ENCODE measurements at places on chromosomes 12 and 14.
A peak's percentile ranks its signal among the peaks of the same experiment; 100 is the strongest.

- no peak for DNase-seq
- H3K27ac ChIP-seq: no peak overlapping the region
- no peaks in the 10 kb centered on the region for H3K27me3 ChIP-seq
- H3K4me3 ChIP-seq: no peak overlapping the region
- H3K4me1 ChIP-seq: no peaks in the 10 kb centered on the region
Observed at GRCh38 chr12:60822580-60822979, 1226.8 kb downstream of the SLC16A7 start.

GRCh38 chr12:12794686-12795085 is 9.2 kb downstream of the APOLD1 start:
- no peaks in the 10 kb centered on the region for H3K4me1 ChIP-seq
- H3K4me3 ChIP-seq: no peak overlapping the region
- H3K27me3 ChIP-seq: no peaks in the 10 kb centered on the region
- no peaks in the 10 kb centered on the region for H3K36me3 ChIP-seq

DNA sequence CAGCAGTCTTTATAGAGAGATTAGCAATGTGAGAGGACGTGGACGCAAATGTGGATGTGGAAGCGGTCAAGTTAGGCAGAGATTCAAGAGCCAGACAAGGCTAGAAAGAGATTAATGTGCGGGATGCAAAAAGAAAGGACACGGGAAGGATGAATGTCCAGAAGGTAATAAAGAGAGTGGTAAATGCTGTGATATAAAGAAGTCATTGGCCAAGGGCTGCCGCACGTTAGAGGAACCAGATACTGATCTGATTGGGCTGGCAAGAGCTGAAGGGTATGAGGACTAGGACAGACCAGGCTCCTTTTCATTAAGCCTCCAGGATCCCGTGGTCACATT is 59.5 kb downstream of the DHRS2 start:
- no peak overlapping the region for H3K4me3 ChIP-seq
- no peak for DNase-seq
- H3K4me1 ChIP-seq: no peaks in the 10 kb centered on the region
- no peaks in the 10 kb centered on the region for H3K36me3 ChIP-seq
- peaks cover 25% of the 10 kb centered on the region for H3K27me3 ChIP-seq

GRCh38 chr14:94636744-94637412 is 24.7 kb downstream of the SERPINA3 start:
- H3K36me3 ChIP-seq: no peaks in the 10 kb centered on the region
- no peak overlapping the region for H3K4me3 ChIP-seq
- DNase-seq: no peak
- H3K4me1 ChIP-seq: no peaks in the 10 kb centered on the region

DNA sequence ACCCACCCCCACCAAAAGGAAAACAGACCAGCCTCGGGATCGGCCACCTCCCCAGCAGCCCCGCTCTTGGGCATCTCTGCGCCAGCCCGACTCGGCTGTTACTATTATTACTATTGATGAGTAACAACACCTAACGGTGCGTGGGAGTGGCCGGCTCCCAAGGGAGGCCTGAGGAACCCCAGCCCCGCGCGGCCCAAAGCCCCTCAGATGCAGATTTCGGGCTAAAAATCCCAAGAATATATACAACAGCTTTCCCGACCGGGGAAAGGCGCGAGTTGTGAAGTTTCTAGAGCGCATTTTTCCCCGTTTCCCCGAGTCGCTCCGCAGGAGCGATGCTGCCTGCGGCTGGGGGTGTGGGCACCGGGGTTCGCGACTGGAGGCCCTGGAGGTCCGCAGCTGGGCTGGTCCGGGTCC is 565 bp downstream of the NT5DC3 start:
- no peak for DNase-seq
- no peaks in the 10 kb centered on the region for H3K36me3 ChIP-seq
- peak overlapping the region; percentile 61 for H3K4me3 ChIP-seq

GRCh38 chr12:113301811-113302210 is 33.1 kb downstream of the SLC8B1 start:
- peaks cover 79% of the 10 kb centered on the region for H3K36me3 ChIP-seq
- no peaks in the 10 kb centered on the region for H3K27me3 ChIP-seq
- DNase-seq: no peak
- H3K4me1 ChIP-seq: peaks cover 5% of the 10 kb centered on the region
- no peak overlapping the region for H3K27ac ChIP-seq
- no peak overlapping the region for H3K4me3 ChIP-seq

GRCh38 chr12:3185260-3185870 is 108.2 kb downstream of the TSPAN9 start:
- no peak for DNase-seq
- no peaks in the 10 kb centered on the region for H3K4me1 ChIP-seq
- no peak overlapping the region for H3K27ac ChIP-seq
- no peaks in the 10 kb centered on the region for H3K27me3 ChIP-seq
- no peak overlapping the region for H3K4me3 ChIP-seq

DNA sequence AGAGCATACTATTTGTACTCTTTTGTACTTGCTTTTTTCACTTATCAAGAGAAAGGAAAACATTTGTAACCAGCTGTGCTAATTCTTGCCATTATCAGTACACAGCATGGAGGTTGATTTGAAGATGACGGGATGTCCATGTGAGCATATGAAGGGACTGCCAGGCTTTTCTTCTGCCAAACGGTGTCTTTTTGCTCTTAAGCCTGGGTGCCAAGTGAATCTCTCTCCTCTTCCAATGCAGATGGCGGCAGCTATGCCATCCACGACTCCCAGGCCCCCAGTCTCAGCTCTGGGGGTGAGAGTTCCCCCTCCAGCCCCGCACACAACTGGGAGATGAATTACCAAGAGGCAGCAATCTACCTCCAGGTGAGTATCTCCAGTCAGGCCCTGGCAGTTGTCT is 38.9 kb downstream of the TPCN1 start:
- peaks cover 46% of the 10 kb centered on the region for H3K4me1 ChIP-seq
- H3K4me3 ChIP-seq: no peak overlapping the region
- peak overlapping the region; percentile 53 for H3K27ac ChIP-seq
- H3K27me3 ChIP-seq: no peaks in the 10 kb centered on the region
- no peak for DNase-seq
- H3K36me3 ChIP-seq: peaks cover 3% of the 10 kb centered on the region

GRCh38 chr12:52319097-52319496 is 2.1 kb downstream of the KRT83 start:
- H3K27me3 ChIP-seq: no peaks in the 10 kb centered on the region
- no peaks in the 10 kb centered on the region for H3K4me1 ChIP-seq
- no peak for DNase-seq
- H3K36me3 ChIP-seq: no peaks in the 10 kb centered on the region
- no peak overlapping the region for H3K27ac ChIP-seq

GRCh38 chr12:32049956-32050355 is 56.7 kb upstream of the BICD1 start:
- H3K27ac ChIP-seq: no peak overlapping the region
- H3K36me3 ChIP-seq: no peaks in the 10 kb centered on the region
- no peak for DNase-seq
- H3K4me1 ChIP-seq: peaks cover 7% of the 10 kb centered on the region

DNA sequence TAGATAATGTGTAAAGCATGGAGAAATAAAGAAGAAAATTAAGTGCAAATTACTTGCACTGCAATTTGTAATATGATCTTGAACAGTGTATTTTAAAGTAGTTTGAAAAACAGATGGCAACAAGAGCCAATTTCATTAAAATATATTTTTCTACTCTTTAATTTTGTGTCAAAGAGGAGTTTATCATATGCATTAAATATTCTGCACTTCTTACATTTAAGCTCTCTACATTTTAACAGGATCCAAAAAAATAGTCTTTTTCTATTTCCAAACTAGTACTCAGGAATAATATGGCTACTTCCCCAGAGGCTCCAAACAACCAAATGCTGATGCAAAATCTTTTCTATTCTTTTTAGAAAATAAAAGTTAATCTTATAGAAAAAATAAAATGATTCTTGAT is 1221.5 kb downstream of the FSCB start:
- H3K36me3 ChIP-seq: no peaks in the 10 kb centered on the region
- no peak for DNase-seq
- no peaks in the 10 kb centered on the region for H3K27me3 ChIP-seq
- H3K27ac ChIP-seq: no peak overlapping the region
- H3K4me1 ChIP-seq: no peaks in the 10 kb centered on the region

GRCh38 chr14:60738843-60739508 is 4.4 kb downstream of the MNAT1 start:
- H3K27ac ChIP-seq: no peak overlapping the region
- no peak for DNase-seq
- peaks cover 5% of the 10 kb centered on the region for H3K4me1 ChIP-seq
- H3K27me3 ChIP-seq: peaks cover 4% of the 10 kb centered on the region

DNA sequence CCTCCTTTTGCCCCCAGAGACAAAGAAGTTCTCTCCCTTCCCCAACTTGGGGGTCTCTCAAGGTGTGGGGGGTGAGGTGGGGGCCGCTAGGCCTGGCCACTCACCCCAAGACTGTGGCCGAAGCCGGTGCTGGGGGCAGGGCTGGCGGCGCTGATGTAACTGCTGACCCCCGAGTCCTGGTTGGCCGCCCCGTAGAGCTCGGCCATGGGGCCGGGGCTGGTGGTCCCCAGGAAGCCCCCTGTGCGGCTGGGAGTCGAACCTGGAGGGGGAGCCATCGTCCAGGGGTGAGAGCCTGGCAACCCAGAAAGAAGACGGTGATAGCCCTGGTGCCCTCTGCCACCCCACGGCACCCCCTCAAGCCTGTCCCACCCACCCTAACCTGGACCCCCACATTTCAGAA is 18.5 kb upstream of the PLA2G1B start:
- no peaks in the 10 kb centered on the region for H3K36me3 ChIP-seq
- no peak overlapping the region for H3K27ac ChIP-seq
- H3K4me3 ChIP-seq: no peak overlapping the region
- peaks cover 16% of the 10 kb centered on the region for H3K27me3 ChIP-seq
- DNase-seq: no peak

DNA sequence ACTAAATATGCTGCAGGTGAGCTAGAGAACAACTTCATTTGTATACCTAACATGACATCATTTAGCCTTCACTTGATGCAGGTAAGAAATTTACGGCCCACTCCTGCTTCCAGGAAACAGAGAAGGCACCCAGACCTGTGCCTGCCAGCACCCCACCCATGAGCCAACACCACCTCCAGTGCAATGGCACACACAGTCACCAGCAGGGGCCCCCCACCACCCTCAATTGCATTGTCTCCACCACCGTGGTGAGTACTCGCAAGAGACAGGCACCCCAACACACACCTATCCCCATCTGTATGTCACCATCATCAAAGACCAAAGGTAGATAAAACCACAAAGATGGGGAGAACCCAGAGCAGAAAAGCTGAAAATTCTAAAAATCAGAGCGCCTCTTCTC is 107.6 kb downstream of the KLHL28 start:
- H3K4me3 ChIP-seq: no peak overlapping the region
- DNase-seq: no peak
- no peak overlapping the region for H3K27ac ChIP-seq
- no peaks in the 10 kb centered on the region for H3K27me3 ChIP-seq
- H3K36me3 ChIP-seq: no peaks in the 10 kb centered on the region
- no peaks in the 10 kb centered on the region for H3K4me1 ChIP-seq

DNA sequence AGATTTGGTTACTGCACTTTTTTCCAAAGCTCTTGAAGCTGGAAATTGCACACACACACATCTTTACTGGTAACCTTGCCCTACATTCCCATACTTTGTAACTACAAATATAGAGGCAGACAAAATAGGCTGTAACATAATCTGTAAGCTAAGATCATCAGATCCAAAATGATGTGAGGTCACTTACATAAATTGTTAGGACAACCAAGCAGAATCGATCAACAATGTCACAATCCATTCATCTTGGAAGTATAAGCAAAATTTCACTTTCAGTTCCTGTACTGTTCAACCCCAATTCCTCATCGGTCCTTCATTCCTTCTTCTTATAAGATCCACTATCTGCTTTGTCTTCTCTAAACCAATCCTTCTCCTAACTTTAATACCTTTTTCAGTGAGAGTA is 72.6 kb downstream of the EPS8 start:
- H3K27me3 ChIP-seq: no peaks in the 10 kb centered on the region
- H3K36me3 ChIP-seq: no peaks in the 10 kb centered on the region
- no peak for DNase-seq
- no peak overlapping the region for H3K27ac ChIP-seq

GRCh38 chr12:45362291-45362690 is 146.4 kb downstream of the ANO6 start:
- no peaks in the 10 kb centered on the region for H3K27me3 ChIP-seq
- H3K36me3 ChIP-seq: peaks cover 10% of the 10 kb centered on the region
- DNase-seq: no peak
- peaks cover 3% of the 10 kb centered on the region for H3K4me1 ChIP-seq
- H3K4me3 ChIP-seq: no peak overlapping the region

- H3K4me1 ChIP-seq: peaks cover 8% of the 10 kb centered on the region
- H3K36me3 ChIP-seq: peaks cover 16% of the 10 kb centered on the region
- DNase-seq: peak; percentile 27
- H3K27ac ChIP-seq: peak overlapping the region; percentile 99
- no peaks in the 10 kb centered on the region for H3K27me3 ChIP-seq
Observed at GRCh38 chr12:49741882-49742620, 694 bp downstream of the TMBIM6 start.

GRCh38 chr14:24059841-24060388 is 8.1 kb downstream of the CARMIL3 start:
- H3K27ac ChIP-seq: no peak overlapping the region
- no peak for DNase-seq
- H3K4me1 ChIP-seq: no peaks in the 10 kb centered on the region

- no peaks in the 10 kb centered on the region for H3K27me3 ChIP-seq
- no peak for DNase-seq
- H3K4me3 ChIP-seq: no peak overlapping the region
- H3K36me3 ChIP-seq: no peaks in the 10 kb centered on the region
- no peaks in the 10 kb centered on the region for H3K4me1 ChIP-seq
- H3K27ac ChIP-seq: no peak overlapping the region
Observed at GRCh38 chr12:85733984-85734383, 102.2 kb downstream of the RASSF9 start.

DNA sequence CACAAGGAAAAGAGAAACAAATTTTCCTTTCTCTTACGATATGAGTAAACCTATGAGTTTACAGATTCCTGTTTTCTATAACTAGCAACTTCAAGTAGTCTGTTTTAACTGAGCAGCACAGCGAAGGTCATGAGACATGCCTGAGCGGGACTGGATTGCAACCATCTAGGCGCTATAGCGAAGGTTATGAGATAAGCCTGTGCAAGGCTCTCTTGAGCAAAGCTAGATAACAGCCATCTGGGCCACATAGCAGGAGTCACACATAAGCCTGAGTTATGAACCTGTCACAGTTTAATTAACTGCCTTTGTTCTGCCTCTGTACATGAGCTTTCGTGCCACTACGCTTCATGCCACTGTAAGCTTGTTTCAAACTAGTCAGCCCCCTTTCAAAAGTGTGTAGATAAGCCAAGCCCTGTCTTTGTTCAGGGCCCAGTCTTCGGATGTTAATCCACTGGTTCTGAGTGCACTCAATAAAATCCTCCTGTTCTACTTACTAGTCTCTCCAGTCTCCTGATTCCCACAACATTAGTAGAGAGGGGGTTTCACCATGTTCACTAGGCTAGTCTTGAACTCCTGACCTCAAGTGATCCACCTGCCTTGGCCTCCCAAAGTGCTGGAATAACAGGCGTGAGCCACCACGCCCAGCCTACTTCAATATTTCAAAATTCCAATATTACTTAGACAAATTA is 47.1 kb downstream of the SEC23A start:
- no peak overlapping the region for H3K4me3 ChIP-seq
- no peak overlapping the region for H3K27ac ChIP-seq
- no peaks in the 10 kb centered on the region for H3K4me1 ChIP-seq
- no peaks in the 10 kb centered on the region for H3K27me3 ChIP-seq

- no peak overlapping the region for H3K4me3 ChIP-seq
- H3K27ac ChIP-seq: no peak overlapping the region
- H3K4me1 ChIP-seq: peaks cover 3% of the 10 kb centered on the region
- H3K27me3 ChIP-seq: no peaks in the 10 kb centered on the region
Observed at GRCh38 chr12:2323532-2324255, 270.9 kb downstream of the CACNA1C start.

GRCh38 chr12:4779749-4780148 is 59.5 kb downstream of the GALNT8 start:
- H3K36me3 ChIP-seq: no peaks in the 10 kb centered on the region
- DNase-seq: no peak
- no peak overlapping the region for H3K4me3 ChIP-seq
- H3K27me3 ChIP-seq: peaks cover 20% of the 10 kb centered on the region
- H3K27ac ChIP-seq: no peak overlapping the region
